ENCODE measurements at places on chromosomes 4 and X.

GRCh38 chr4:182955411-182955810, 38.2 kb upstream of the DCTD start:
- DNase-seq: no peak

DNA sequence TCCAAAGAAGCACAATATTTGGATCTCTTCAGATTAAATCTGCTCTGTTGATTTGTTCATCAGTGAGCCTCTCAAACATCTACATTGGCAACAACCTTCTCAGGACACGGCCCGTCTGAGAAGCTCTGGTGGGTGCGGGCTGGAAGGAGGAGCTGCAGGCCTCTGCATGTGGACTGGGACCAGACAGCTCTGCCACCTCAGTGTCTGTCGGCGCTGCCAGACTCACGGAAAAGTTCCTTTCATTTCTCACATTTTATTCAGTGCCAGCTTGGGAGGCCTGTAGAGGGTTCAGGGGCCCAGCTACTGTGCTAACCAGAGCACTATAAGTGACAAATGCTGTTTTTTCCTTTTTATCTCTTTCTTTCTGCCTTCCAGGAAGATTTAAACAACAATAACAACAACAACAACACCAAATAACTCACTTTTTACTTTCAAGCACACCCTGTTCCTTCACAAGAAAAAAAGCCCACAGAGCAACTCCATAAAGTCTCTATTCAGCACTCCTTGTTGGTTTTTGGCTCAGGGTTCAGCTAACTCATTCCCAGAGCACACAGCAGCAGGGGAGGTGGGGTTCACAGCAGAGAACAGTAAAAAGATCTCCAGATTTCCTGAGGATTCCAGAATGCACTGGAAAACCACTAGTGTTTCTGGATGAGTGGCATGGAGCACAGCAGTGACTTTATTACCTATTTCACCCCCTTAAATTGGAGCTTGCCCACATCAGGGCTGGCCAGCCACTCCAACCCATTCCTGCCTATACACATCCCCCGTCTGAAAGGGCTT, 23.2 kb upstream of the HOPX start:
- DNase-seq: no peak

- DNase-seq: no peak
These were observed 105.1 kb upstream of the KLHL13 start for GRCh38 chrX:118221733-118222132.

DNA sequence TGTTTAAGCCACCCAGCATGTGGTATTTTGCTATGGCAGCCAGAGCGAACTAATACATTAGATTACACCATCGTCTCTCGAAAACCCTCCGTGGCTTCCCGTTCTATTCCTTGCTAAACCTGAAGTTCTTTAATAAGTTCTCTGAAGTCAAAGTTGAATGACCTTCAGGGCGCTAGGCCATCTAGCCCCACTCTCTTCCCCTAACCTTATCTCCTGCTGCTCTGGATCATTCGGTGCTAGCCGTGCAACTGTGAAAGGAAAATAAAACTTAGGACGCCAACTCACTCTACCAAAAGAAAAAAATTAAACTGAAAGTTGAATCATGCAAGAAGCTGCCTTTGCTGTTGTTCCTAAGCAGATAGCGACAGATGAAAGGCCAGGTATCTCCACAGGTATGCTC, 40.0 kb downstream of the CHRNA9 start:
- DNase-seq: no peak

DNA sequence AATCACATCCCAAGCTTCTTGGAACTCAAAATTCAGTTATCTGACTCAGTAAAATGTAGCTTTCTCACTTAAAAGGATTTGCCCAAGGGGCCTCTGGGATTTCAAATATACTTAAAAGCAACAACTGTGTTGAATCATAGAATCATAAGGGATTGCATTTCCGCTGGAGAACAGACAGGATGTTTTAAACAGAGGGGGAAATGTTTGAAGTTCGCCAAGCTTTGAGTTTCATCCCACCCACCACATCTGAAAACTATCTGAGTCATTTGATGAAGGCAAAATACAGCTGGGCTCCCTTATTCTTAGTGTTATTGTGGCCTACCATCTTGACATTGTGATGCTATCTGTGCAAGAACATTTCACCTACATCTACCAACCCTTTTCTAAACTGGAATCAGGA, 73.5 kb downstream of the PPP1R2C start:
- DNase-seq: no peak

- DNase-seq: no peak
These were observed 18.8 kb upstream of the IQSEC2 start for GRCh38 chrX:53300157-53300556.

- no peak for DNase-seq
These were observed 87.1 kb upstream of the FAM9C start for GRCh38 chrX:13131396-13132137.

DNA sequence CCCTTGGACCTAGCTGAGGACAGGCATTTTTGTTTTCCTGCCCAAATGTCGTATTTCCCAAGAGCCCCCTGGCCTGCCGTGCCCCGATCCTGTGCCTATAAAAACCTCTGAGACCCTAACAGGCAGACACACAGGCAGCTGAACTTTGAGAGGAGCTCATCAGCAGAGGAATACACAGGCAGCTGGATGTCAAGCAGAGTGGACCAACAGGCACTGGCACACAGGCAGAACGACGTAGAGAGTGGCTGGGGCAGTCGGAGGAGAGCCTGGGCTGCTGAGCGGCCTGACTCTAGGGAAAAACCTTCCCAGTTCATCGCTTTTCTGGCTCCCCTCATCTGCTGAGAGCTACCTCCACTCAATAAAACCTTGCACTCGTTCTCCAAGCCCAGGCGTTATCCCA, 896.1 kb downstream of the PCDH18 start:
- no peak for DNase-seq

GRCh38 chr4:117417856-117418255, 332.5 kb upstream of the TRAM1L1 start:
- DNase-seq: no peak

- DNase-seq: no peak
These were observed 239.4 kb upstream of the CTSO start for GRCh38 chr4:156193106-156193505.

GRCh38 chr4:2852481-2852921, 8.9 kb downstream of the ADD1 start:
- no peak for DNase-seq

GRCh38 chr4:57628004-57628403, 517.8 kb upstream of the IGFBP7 start:
- no peak for DNase-seq

DNA sequence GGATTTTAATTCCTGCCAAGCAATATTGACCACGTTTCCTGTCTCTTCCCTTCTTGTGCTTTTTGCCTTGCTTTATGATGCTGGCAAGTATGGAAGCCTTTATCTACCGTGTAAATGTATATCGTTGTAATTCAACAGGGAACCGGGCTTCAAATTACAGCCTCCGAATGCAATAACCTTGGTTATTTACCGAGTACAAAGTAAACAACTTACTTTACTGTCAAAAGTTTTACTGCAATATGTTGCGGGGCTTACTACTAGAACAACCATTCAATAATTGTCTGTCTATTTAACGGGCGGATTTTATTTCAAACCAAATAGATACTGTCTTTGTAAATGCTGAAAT, 73.1 kb downstream of the PALLD start:
- no peak for DNase-seq

GRCh38 chrX:118286066-118286762, 59.7 kb upstream of the WDR44 start:
- no peak for DNase-seq

GRCh38 chr4:69764311-69764710, 3.9 kb upstream of the SULT1B1 start:
- no peak for DNase-seq

GRCh38 chr4:188300385-188300784, 161.1 kb downstream of the TRIML1 start:
- DNase-seq: no peak

- no peak for DNase-seq
These were observed 607.0 kb upstream of the PRKX start for GRCh38 chrX:4320436-4320947.

DNA sequence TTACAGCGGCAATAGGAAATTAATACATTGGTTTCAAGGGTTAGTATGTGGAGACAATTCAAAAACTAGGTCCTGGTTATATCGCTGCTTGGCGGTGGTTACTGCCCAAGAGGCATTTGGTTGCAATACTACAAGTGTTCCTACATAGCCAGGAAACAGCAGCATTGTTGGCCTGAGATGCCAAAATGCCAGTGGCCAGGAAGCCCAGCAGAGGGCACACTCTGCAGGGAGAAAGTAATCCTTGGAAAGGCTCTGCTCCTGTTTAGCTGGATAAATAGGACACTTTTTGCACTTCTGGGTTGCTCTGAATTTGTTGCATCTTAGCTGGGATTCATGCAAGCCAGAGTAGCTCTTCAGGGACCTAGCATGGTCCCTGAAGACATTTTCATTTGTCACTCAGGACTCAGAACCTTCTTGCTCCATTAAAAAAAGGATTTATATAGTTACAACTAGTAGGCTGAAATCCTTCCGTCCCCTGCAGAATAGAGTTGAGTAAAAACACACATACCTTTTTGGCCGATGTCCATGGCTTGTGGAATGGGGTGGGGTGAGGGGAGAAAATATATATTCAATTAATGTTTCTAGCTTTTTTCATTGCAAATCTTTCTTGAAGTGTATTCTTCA, 8.1 kb upstream of the GPR119 start:
- no peak for DNase-seq

- no peak for DNase-seq
These were observed 146.7 kb upstream of the SPOCK3 start for GRCh38 chr4:167380964-167381363.

DNA sequence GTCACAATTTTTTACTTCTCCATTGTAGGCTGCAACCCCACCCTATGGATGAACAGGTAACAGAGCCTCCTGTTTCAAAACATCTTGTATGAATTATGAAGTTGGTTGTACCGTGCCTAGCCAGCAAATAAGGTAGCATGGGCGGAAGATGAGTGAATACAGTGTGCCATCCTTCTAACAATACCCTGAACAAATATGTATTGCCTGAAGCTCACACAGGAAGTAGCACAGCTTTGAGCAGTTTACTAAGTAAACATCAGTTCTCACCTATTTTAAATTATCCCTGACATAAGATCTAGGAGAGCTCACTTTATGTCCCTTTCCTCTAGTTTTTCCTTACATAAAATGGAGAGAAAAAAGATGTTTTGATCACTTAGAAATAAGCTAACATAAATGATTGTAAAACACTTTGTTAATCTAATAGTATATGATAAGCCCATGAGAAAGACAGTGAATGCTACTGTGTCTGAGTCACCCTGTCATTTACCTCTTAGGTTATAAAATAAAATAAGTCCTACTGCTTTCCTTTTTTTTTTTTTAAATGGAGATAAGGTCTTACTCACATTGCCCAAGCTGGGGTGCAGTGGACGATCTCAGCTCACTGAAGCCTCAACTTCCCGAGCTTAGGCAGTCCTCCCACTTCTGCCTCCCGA, 36.6 kb downstream of the GRSF1 start:
- DNase-seq: no peak

DNA sequence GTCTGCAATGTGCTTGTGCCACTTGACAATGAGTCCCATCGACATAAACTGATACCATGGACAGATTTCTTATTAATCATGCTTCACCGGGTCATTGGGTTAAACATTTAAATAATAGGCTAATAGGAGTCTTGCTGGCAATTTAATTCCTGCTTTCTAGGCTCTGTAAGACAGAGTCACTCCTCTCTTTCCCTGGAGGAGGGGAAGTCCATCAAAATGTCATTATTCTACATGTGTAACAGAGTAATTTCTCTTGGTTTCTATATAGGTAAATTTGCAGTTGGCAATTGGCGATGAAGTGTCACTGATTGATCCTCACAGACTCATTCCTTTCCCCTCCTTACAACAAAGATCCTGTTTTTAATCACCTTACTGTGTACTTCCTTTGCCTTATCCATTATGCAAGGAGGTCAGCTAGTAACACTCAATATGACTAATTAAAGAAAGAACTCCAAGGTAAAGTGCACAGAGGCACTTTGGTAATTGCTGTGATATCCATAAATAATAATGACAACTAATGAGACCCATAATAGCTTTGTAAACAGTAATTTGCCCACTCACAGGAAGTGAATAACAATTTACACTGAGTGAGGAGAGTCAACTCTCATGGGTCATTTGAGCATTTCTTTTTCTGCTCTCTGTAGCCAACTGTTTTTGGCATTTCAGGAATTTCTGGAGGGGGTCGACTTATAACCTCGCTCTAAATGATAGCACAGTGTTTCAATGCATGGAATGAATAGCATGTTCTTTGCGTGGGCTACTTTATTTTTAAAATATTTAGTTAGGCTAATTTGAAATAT, 184.0 kb downstream of the UGT8 start:
- no peak for DNase-seq

DNA sequence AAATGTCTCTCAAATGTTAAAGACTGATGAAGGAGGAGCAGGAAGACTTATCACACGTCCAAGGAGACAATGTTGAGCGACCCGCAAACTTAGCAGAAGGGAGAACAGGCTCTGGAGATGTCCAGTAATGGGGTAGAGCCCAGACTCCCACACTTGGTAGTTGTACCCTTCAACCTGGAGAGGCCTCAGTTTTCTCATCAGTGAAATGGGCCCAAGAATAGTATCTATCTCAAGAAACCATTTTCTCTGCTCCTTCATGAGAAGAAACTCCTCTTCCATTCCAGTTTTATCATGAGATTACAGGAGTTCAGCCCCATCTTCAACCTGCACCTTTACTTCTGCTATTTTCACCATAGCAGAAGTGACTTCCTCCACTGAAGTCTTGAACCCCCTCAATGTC, 169.9 kb downstream of the DHRSX start:
- DNase-seq: no peak

- DNase-seq: no peak
These were observed 899 bp upstream of the TMPRSS11D start for GRCh38 chr4:67884701-67885100.

DNA sequence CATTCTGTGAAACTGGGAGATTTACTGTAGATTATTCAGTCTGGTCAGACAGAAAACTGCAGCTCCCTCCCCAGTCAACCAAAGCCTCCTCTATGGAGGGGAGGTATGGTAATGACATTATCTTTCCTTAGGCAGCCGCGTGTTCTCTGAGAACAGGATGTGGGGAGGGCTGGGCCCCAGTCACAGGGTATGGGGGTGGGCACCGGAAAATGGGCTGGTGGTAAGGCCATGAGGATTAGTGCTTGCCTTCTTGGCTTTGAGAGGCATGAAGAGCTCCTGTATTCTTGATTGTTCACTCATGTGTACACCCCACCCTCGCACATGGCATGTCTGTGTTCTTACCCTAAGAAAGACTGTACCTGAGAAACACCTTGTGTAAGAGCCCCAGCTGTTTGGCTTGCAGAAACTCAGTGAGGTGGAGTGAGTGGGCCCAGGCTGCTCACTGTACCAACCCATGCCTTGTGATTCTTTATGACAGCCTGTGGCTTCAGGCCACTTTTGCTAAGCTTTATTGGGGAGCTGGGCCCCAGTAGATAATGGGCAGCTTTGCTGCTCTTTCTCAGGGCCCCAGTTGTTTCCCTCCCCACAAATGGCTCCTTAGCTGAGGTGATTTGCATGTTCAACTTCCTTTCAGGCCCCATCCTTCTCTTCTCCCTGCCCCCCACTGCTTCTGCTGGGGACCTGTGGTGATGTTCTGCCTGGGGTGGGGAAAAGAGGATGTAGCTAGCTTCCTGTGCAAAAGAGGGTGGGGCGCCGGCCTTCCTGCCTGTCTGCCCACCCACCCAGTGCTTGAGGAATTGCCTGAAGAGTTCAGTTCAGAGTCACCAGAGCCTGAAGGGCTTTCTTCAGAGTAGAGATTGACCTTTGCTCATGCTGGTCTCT, 30.7 kb downstream of the MSN start:
- DNase-seq: peak; percentile 12

Measured in stimulated activated CD4-positive, alpha-beta T cell treated with anti-CD3 and anti-CD28 coated beads, TNF-alpha, amount 100 ng/mL, for 4 hours (primary cell).